ENCODE measurements at places on chromosomes 7 and 10.

DNA sequence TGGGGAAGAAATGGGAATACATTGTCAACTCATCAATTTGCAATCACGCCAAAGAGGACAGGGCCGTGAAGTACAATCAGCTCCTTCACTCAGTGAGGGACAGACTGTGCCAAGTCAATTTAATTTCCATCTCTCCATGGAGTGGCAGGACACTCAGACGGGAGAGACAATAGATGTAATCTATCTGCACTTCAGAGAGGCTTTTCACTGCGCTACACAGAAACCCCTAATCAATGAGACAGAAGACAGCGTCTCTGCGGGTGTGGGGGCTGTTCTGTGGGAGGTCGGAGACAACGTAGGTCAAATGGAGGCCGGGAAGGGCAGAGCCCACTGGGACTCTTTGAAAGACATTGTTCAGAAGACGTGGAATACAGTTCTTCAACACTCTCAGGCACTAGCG is 541.0 kb upstream of the ADARB2 start:
- no peak for DNase-seq

DNA sequence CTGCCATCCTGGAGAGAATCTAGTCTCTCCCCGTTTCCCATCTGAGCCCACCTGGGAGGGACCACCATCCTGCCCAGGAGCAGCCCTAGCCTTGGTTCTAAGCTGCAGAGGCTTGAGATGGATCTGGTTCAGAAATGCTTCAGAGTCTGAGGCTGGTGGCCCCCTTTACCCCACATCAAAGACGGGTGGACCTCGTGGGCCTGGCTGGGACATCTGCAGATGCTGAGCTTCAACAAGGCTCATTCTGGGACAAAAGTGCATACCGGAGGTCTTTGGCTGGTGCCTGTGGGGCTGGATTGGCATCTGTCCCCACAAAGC is 4.9 kb upstream of the IRF5 start:
- no peak for DNase-seq

DNA sequence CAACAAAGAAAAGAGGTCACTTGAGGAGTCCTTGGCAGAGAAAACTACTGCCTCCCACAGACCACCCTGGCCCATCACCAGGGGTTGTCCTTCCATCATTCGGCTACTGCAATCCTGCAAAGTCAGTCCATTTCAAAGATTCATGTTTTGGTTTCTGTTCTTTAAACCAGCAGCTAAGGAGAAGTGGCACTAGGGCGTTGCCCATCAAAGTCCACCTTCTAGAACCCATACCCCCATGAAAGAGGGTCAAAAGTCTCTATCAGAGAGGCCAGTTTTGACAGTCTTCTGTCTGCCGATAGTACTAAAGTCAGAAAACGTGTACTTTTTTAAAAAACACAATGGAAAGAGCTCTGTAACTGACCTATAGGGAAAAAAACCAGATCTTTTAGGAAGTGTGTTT is 14.4 kb downstream of the CCDC6 start:
- DNase-seq, result no peak

- no peak for DNase-seq
Observed at GRCh38 chr10:132929953-132930548, 12.3 kb downstream of the CFAP46 start.

All from NCI-H146 (cell line).